ENCODE measurements at places on chromosomes 4 and X.

GRCh38 chr4:36771411-36772153 lies 473.0 kb upstream of the NWD2 start:
- DNase-seq: no peak

GRCh38 chrX:140151316-140151715 lies 186.0 kb upstream of the CXorf66 start:
- DNase-seq: no peak

GRCh38 chr4:20652226-20652885 lies 47.9 kb upstream of the PACRGL start:
- no peak for DNase-seq

- DNase-seq: no peak
Observed at GRCh38 chrX:10070714-10071436, 85.9 kb upstream of the CLCN4 start.

- DNase-seq: no peak
Observed at GRCh38 chrX:7062276-7062675, 85.2 kb upstream of the STS start.

DNA sequence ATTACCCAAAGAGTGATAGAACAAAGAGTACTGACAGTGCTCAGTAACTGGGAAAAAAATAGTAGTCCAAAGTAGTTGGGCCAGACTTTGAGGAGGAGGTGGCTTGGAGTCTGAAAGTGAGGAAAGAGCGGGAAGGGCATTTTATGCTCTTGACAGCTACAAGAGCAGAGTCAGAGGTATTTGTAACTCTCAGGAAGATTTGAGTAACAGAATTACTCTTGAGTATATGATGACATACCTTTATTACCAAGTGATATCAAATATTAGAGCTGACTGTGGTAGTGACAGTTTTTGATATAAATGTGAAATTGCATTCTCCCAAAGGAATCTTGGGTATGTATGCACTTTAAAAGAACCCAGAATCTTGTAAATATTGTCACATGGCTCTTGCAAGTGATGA lies 2.2 kb downstream of the SLAIN2 start:
- DNase-seq: no peak

- DNase-seq: no peak
Observed at GRCh38 chr4:86744570-86744969, 104.6 kb downstream of the SLC10A6 start.

DNA sequence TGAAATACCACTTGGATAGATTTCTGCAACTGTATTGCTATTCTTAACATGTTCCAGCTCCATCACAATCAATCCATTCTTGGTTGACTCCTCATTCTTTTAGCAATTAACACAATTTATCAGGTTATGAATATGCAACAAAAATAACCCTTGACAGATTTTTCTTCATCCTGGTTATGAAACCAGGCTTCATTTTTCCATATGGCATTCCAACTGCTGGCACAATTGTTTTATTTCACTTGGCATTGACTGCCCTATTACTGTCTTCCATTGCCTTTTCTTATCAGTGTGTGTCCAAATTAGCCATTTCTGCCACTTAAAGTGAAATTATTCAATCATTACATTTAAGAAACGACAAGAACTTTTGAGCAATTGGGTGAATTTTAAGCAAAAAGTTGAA lies 388.8 kb upstream of the EPHA5 start:
- no peak for DNase-seq

DNA sequence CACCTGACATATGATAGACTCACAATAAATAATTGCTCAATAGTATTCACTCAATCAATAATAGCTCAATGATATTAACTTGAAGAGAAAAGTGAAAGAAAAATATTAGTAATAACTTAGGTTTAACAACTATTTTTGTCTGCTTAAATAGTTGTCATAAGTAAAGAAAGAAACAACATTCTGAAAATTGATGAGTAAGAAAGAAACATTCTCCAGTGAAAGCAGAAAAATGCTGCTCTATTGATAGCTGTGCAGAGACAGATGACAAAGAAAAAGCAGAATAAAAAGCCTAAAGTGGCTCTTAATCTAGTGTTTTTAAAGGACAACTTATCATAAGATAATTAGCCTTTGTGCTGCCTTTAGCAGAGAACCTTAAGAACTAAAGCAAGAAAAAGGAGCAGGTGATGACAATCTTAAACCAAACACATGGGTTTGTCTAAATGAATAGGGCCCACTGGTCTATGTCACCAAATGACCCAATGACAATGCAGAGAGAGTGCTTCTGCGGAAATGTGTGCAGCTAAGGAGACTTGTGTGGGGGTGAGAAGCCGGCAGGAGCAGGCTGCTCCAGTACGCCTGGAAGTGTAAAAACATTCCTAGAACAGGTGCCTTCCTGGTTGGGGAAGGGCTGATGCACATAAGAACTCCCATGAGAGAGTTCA lies 13.2 kb downstream of the HS3ST1 start:
- DNase-seq: no peak

DNA sequence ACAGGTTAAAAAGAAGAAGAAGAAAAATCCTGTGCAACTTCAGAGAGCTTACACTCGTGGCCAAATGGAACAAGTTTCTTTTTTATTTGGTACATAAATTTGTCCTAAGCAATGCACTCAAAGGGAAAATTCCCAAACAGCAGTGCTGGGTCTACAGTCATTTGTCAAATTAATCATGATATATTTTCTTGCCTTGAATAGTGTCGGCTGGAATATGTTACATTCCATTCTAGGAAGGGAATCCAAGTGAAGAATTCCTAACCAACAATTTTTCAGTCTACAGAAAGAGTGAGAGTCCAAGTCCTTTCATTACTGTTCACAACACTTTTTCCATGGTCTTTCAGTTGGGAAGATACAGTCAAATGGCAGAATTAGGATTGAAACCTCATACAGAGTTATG lies 63.9 kb downstream of the HAND2 start:
- no peak for DNase-seq

DNA sequence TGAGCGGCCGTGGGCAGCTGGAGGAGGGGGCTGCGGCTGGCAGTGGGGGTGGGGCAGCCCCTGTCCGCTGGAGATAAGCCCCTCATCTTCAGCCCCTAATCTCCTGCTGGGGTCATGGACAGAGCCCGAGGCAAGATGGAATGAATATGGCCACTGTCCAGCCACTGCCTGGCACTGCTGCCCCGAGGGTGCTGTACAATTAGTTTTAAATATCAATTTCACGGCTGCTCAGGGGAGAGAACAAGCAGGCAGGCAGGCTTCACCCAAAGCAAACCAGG lies 64.1 kb upstream of the NKX1-1 start:
- DNase-seq: no peak

- DNase-seq: no peak
Observed at GRCh38 chr4:3717241-3717640, 48.9 kb upstream of the ADRA2C start.

- no peak for DNase-seq
Observed at GRCh38 chrX:128439159-128439558, 387.0 kb upstream of the ACTRT1 start.

GRCh38 chr4:3689576-3690550 lies 76.3 kb upstream of the ADRA2C start:
- no peak for DNase-seq
